H4 (cell line): ENCODE measurements at places on chromosomes 16 and 17.

GRCh38 chr17:40372031-40372430 lies 7.5 kb upstream of the GJD3 start:
- no peak for DNase-seq

DNA sequence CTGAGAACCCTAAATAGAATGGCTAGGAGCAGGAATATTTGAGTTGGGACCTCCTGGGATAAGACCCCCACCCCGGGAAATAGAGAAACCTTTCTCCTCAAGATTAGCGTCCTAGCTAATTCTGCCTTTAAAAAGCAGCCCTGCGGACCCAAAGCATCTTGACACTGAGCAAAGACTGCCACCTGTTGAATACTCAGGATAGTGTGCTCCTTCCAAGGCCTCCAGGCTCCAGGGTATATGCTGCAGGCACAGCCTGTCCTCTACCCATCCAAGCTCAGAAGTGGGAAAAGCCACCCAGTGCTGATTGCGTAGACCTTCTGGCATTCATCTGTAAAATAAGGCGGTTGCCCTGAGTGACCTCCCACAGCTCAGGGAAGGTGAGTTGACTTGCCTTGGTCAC lies 456.2 kb upstream of the DYNLRB2 start:
- peak; percentile 56 for DNase-seq

DNA sequence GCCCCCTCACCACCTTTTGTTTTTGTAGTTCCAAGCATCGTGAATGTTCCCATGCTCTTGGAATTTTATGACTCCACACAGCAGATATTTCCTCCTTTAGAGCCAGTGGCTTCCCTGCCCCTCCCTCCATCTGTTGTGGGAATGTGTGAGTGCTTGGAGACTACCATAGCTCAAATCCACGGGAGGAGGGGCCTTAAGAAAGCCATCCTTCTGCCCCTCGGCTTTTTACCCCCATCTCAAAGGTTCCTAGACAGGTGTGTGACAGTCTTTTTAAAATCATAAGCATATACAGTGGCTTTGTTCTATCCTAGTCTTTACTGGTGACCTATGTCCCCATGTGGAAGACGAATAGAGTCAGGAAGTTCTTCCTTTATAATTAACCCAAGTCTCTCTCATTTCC lies 47.2 kb downstream of the YPEL2 start:
- peak; percentile 35 for DNase-seq

- no peak for DNase-seq
Observed at GRCh38 chr17:34899643-34900291, 61.5 kb downstream of the CCT6B start.

DNA sequence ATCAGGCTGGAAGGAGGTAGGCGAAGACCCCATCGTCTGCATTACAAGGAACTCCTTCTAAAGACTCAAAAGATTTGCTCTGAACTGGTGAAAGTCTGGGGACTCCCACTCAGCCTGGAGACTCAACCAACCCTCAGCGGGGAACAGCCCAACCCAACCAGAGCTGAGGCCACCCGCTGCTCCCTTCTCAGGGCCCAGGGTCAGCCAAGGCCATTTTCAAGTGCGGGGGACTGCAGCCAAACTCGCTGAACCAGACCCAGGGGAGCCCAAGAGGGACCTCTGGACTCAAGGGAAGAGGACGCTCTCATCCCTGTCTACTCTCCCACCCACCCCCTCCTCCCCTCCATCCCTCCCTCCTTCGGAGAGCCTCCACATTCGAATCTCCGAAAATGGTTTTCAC lies 24.1 kb downstream of the XYLT1 start:
- no peak for DNase-seq

DNA sequence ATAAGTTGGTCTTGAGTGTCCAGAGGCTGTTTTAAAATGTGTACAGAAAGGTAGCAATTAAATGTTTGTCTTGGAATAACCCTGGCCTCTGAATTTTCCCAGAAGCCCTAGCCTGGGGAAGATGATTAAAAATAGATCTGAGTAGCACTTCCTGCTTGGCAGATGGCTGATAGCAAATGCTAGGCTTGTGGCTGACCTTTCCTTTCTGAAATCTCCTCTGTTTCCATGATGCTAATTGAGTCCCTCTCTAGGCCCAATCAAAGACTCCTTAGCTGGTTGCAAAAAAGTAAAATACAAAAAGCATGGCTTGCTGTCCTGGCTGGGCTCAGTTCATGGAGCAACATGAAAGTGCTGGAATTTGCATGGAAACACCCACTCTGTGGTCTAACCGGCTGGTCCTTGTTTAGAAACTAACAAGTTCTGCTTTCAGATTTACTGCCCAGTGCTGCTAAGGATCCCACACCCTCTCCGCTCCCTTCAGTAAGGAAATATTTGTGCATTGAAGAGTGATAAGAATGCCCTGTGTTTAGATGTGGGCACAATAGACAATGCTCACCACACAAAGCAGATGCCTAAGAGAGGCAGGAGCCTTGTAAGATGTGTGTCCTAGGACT lies 40.8 kb downstream of the YPEL2 start:
- DNase-seq, result peak; percentile 88

- DNase-seq, result no peak
Observed at GRCh38 chr17:74049167-74049966, 154.1 kb upstream of the RPL38 start.

- no peak for DNase-seq
Observed at GRCh38 chr16:30137897-30138296, 14.9 kb upstream of the MAPK3 start.

DNA sequence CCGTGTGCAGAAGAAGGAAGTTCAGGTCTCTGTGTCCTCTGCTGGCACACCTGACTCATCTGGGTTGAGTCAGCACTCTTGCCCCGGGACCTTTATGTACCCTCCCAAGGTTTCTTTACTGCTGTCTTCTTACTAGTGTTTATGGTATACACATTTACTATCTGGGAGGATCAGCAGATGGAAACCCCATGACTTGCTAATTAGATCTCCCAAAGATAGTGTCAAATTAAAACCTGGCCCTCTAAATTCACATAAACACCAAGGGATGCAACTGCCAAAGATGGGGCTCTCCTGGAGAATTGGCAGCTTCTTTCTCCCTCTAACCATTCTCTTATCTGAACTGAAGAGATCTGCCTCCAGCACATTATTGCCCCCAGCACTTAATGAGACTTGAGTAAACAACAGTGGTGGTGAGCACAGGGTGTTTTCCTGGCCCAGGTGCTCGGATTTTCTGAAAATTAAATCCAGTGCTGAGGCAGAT lies 718.1 kb upstream of the SOX9 start:
- DNase-seq, result no peak

GRCh38 chr16:10675216-10675615 lies 19.5 kb downstream of the TEKT5 start:
- DNase-seq, result no peak

DNA sequence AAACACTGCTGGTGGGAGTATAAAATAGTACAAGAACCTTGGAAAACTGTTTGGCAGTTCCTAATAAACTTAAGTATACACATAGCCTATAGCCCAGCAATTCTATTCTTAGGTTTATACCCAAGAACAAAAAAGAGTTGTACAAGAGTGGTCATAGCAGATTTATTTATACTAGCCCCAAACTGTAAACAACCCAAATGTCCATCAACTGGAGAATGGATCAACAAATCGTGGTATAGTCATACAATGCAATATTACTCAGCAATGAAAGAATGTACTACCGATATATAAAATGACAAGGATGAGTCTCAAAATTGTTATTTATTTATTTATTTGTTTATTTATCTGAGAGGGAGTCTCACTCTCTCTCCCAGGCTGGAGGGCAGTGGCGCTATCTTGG lies 23.1 kb downstream of the GNGT2 start:
- no peak for DNase-seq

DNA sequence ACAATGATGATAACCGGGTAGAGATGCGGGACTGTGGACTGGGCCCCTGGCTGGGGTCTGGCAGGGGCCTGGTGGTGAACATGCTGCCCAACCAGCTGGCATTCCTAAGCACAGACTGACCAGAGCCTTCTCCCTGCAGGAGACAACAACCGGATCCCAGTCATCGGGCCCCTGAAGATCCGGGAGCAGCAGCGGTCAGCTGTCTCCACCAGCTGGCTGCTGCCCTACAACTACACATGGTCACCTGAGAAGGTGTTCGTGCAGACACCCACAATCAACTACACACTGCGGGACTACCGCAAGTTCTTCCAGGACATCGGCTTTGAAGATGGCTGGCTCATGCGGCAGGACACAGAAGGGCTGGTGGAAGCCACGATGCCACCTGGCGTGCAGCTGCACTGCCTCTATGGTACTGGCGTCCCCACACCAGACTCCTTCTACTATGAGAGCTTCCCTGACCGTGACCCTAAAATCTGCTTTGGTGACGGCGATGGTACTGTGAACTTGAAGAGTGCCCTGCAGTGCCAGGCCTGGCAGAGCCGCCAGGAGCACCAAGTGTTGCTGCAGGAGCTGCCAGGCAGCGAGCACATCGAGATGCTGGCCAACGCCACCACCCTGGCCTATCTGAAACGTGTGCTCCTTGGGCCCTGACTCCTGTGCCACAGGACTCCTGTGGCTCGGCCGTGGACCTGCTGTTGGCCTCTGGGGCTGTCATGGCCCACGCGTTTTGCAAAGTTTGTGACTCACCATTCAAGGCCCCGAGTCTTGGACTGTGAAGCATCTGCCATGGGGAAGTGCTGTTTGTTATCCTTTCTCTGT lies 5.1 kb upstream of the SLC7A6 start:
- DNase-seq, result no peak

DNA sequence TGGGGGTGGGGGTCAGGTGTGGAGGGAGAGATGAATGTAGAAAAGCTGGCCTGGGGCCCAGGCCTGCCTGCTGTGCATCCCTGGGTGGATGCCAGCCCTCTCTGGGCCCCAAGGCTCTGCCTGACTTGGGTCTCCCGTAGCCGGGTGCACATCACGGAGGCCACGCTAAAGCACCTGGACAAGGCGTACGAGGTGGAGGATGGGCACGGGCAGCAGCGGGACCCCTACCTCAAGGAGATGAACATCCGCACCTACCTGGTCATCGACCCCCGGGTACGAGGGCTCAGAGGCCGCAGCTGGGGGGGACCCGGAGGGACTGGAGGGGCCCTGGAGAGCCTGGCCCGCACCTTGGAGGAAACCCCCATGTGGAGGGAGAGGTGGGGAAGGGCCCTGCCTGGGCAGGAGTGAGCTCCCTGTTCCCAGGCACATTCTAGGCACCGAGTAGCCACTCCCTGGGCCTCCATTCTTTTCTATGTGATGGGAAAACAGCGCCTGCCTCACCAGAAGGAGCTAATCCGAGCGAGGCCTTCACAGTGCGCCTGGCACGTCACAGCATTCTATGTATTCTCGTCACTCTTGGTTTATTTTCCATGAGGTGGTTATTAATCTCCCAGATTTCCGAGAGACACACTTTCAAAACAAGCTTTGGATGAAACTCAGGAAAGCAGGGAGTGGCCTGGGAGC lies 34.7 kb downstream of the ADCY7 start:
- DNase-seq, result no peak

- no peak for DNase-seq
Observed at GRCh38 chr17:66296289-66296725, 6.1 kb upstream of the PRKCA start.

GRCh38 chr17:68441070-68441770 lies 16.1 kb downstream of the WIPI1 start:
- DNase-seq, result no peak

- peak; percentile 21 for DNase-seq
Observed at GRCh38 chr16:79640513-79641360, 40.2 kb upstream of the MAF start.

DNA sequence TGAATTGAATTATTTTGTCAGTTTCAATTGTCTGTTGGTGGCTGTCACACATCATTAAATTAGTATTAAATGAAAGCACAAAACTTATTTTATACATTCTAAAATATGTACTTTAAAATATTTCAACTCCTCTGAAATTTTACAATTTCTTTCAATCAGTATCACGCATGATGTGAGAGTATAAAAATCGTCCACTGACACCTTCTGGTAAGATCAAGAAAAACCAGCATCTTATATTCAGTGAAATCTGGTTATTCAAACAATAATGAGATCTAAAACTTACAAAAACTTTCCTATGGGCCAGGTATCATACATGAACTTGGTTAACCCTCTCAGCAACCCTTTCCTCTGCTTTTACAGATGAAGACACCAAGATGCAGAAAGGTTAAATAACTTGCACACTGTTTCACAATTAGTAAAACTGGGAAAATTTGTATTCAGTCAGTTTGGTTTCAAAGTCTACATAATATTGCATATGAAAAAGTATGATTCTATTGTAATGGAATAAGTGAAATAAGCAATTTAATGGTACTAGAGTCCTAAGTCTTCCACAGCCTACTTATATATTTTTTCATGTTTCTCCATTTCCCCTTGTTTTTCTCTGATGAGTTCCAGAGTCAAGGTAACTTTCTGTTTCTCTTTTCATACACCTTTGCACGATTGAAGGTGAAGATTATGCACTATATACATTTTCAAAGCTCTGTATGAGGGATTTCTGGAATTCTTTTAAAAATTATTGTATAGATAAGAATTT lies 58.7 kb downstream of the EFCAB5 start:
- no peak for DNase-seq

DNA sequence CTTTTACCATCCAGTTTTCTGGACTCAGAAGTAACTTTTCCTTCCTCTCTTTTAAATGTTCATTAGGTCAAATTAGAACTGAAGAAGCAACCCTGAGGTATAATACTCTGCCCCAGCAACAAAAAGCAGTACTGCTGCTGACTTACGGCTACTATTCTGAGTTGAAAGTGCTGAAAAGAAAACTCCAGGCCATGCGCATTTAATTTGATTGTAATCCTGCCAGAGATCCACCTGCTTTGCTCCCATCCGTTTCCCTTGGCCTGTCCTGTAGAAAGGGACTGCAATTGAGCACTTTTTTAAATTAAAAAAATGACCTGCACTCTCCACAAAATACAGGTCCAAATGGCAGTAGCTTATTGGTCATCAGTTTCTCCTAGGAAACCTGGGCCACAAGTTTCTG lies 61.6 kb downstream of the PITPNC1 start:
- no peak for DNase-seq

DNA sequence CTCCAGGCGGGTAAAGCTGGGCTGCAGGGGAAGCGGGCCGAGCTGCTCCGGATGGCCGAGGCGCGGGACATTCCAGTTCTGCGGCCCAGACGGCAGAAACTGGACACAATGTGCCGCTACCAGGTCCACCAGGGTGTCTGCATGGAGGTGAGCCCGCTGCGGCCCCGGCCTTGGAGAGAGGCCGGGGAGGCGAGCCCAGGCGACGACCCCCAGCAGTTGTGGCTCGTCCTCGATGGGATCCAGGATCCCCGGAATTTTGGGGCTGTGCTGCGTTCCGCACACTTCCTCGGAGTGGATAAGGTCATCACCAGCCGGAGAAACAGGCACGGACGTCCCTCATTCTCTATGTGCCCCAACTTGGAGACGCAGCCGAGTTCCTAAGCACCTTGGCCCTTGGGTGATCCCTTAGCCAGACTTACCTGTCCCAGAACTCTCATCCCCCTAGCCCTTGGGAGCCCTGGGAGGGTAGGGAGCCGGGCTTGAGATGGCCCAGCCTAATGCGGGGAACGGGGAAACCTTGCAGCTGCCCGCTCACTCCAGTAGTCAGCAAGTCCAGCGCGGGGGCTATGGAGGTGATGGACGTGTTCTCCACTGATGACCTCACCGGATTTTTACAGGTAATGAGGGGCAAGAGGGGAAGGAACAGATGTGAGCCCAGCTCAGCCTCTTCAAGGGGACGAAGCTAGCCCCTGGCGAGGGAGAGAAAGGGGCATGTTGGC lies 806 bp downstream of the MRM1 start:
- no peak for DNase-seq
